Hematopoietic multipotent progenitor cell treated with erythropoietin and hydrocortisone succinate and interleukin-3 and kit ligand, for 8 days (in vitro differentiated cells): ENCODE measurements at places on chromosomes 4 and X.
A peak's percentile ranks its signal among the peaks of the same experiment; 100 is the strongest.

- DNase-seq = no peak
These were observed 69.3 kb downstream of the OPHN1 start for GRCh38 chrX:68363984-68364383.

DNA sequence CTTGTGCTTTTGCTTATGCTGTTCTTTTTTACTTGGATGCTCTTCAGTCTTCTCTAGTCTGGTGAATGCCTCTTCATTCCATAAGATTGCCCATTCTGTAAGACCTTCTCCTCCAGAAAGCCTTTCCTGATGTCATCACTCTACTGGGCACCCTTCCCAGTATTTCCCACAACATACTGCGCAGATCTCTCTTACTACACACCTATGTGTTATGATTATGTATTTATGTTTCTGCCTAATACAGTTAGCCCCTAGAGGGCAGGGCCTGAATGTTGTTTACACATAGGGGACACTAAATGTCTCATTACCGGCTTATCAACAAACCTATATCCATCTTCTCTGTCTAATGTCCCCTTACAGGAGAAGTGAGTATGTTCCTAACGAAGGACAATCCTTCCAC lies 21.1 kb downstream of the AIFM1 start:
- DNase-seq = peak; percentile 7

- no peak for DNase-seq
These were observed 99.9 kb downstream of the NHS start for GRCh38 chrX:17474892-17475291.

DNA sequence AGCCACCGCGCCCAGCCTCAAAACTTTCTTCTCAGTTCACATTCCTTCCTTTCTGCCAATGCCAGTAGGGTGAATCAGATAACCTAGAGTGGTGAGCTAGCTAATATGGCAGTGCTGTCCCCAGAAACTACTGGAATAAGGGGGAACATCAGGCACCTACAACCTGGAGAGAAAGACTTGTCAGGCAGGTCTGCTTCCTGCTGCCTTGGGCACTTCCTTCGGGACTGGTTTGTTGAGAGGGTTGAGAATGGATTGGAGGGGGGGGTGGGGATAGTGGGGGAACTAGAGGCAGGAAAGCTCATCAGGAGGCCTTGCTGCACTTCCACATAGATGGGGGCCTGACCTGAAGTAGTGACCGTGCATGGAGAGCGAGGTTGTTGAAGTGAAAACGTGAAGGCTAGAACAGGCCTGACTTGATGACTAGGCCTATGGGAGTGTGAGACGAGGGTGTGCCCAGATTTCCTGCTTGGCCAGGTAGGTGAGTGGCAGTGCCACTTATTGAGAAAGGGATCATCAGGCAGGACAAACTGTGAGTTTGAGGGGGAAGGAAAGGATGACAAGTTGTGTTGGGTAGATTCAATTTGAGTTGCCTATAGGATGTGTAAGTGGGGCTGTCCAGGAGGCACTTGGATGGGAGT lies 33.4 kb downstream of the SLC25A5 start:
- DNase-seq = no peak

GRCh38 chr4:5933116-5933515 lies 40.2 kb upstream of the CRMP1 start:
- DNase-seq = no peak

DNA sequence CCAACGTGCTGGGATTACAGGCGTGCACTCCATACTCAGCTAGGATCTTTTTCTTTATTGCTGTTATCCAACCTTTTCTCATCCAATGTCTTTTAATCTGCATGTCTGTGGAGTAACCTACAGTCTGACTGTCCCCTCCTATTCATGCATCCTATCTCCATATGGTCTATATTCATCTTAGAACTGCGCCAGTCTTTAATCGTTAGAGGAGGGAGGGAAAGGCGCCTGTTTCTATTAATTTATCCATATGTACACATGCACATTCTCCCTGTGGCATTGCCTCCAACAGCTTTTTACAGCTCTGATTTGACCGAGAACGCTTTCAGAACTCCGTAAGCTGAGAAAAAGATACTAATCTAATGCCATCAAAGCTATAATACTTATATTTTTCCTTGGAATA lies 9.8 kb downstream of the DCTD start:
- DNase-seq = no peak

GRCh38 chr4:26782168-26782829 lies 78.3 kb upstream of the STIM2 start:
- DNase-seq = peak; percentile 94

DNA sequence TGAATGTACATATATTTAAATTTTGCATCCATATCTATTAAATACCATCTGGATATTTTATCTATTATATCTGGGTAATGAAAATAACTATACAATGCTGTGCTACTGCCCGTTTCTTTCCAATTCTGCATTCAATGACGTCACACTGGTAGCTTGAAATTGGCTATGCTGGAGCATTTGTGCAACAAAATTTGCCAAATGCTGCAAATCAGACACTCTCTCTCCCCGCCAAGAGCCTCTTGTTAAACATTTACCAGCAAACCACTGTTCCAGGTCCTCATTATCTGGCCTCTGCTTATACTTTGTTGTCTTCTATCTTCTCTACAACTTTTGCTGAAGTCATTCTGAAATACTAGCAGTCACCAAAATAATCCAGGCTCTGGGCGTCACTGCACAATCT lies 938.4 kb upstream of the FTHL17 start:
- no peak for DNase-seq
